SW 1271 (cell line): ENCODE measurements at places on chromosomes 16 and 17.
A peak's percentile ranks its signal among the peaks of the same experiment; 100 is the strongest.

DNA sequence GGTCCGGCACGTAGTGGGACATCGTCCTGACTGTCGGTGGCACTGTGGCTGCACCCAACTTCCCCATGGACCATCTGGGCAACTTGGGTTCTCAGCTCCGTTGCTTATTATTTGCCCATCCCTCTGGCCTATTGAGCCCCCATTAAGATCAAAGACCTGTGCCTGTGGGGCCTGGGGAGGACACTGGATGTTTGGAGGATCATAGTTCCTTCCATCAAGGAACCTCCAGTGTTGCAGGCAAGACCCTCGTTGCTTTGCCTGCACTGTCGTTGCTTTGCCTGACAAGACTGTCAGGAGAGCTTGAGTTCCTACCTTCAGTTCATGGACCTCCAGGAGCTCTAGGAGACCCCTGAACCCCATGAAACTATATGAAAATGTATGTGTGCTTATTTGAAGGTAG, 127.2 kb downstream of the CCDC144A start:
- DNase-seq: no peak

DNA sequence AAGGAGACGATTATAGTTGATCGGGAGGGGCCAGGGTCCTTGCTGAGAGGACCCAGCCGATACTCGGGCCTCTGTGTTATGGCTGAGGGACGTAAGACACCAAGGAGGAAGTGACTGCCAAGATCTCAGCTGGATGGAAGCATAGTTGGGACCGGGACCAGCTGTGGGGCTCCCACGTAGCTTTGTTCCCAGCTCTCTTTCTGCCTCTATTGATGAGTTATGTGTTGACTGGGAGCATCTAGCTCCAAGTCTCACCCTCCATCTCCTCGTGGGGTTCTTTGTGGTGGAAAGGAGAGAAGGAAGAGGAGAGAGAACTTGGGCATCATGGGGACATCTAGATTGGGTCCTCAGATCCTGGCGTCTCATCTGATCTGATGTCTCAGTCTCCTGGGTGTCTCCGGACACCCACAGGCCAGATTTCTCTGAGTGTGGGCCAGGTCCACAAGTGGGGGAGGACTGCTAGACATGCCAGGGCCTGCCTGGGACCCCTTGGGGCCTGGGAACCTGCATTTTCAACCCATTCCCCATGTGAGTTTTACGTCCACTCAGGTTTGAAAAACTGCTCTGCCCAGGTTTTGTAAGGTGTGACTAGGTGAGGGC, 1.0 kb downstream of the MGRN1 start:
- no peak for DNase-seq

DNA sequence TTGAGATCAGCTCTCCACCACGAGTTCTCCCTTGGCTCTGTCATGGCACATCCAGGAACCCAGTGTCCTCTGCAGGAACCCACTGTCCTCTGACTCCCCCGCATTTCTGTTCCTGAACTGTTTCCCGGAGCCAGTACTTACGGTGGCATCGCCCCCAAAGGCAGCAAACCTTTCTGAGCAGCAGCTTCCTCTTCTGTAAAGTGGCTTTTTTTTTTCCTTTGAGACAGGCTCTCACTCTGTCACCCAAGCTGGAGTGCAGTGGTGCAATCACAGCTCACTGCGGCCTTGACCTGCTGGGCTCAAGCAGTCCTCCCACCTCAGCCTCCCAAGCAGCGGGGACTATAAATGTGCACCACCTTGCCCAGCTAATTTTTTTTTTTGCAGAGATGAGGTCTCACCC, 32.2 kb downstream of the NAGPA start:
- no peak for DNase-seq

GRCh38 chr17:49581648-49581998, 6.0 kb downstream of the NXPH3 start:
- no peak for DNase-seq

DNA sequence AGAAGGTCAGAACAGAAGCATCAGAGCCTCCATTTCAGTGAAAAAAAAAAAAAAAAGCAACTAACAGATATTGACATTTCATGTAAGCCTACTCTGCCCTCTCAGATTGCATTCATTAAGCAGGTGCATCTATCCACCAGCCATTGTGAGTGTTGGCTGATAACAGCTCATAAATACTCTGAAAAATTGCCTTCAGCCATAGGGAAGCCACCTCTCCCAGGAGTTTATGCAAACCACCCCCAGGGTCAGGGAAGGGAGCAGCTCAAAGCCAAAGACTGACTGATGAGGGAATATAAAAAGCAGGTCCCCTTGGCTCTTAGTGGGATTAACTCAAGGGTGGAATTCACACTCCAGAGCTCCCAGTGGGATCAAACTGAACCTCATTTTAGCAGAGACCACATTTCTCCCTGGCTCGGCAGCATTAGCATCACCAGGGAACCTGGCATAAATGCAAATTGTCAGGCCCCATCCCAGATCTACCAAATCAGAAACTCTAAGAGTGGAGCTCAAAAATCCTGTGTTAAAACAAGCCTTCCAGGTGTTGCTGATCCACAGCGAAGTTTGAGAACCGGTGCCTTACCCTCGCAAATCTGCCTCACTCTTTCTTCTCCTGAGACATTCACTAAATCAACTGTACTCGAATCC, 14.2 kb downstream of the APOH start:
- no peak for DNase-seq

- no peak for DNase-seq
Measured at GRCh38 chr17:50115756-50116155, 14.2 kb downstream of the SAMD14 start.

GRCh38 chr17:6523330-6523729, 33.0 kb downstream of the PITPNM3 start:
- no peak for DNase-seq

DNA sequence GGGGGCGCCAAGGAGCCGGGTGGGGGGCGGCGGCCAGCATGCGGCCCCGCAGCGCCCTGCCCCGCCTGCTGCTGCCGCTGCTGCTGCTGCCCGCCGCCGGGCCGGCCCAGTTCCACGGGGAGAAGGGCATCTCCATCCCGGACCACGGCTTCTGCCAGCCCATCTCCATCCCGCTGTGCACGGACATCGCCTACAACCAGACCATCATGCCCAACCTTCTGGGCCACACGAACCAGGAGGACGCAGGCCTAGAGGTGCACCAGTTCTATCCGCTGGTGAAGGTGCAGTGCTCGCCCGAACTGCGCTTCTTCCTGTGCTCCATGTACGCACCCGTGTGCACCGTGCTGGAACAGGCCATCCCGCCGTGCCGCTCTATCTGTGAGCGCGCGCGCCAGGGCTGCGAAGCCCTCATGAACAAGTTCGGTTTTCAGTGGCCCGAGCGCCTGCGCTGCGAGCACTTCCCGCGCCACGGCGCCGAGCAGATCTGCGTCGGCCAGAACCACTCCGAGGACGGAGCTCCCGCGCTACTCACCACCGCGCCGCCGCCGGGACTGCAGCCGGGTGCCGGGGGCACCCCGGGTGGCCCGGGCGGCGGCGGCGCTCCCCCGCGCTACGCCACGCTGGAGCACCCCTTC, 484 bp downstream of the FZD2 start:
- no peak for DNase-seq

DNA sequence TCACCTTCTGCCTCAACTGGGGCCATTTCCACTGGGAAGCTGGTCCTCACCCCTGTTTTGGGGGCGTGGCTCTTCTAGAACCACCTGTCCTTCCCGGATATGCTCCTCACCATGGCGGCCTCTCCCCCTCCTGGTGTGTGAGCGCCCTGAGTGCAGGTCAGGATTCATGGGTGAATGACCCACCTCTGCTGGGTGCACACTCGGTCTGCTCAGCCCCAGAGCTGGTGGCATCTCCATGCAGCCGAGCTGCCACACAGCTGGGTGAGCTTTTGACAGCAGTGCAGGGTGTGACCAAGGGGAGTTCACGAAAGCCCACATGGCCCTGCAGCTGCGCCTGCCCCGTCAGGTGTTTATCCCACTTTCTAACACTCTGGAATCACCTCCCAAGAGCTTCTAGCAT, 27.3 kb downstream of the GRIN2C start:
- DNase-seq: no peak

GRCh38 chr16:19410435-19411171, 7.1 kb upstream of the TMC5 start:
- no peak for DNase-seq

GRCh38 chr16:3364774-3365427, 9.2 kb downstream of the OR2C1 start:
- no peak for DNase-seq

DNA sequence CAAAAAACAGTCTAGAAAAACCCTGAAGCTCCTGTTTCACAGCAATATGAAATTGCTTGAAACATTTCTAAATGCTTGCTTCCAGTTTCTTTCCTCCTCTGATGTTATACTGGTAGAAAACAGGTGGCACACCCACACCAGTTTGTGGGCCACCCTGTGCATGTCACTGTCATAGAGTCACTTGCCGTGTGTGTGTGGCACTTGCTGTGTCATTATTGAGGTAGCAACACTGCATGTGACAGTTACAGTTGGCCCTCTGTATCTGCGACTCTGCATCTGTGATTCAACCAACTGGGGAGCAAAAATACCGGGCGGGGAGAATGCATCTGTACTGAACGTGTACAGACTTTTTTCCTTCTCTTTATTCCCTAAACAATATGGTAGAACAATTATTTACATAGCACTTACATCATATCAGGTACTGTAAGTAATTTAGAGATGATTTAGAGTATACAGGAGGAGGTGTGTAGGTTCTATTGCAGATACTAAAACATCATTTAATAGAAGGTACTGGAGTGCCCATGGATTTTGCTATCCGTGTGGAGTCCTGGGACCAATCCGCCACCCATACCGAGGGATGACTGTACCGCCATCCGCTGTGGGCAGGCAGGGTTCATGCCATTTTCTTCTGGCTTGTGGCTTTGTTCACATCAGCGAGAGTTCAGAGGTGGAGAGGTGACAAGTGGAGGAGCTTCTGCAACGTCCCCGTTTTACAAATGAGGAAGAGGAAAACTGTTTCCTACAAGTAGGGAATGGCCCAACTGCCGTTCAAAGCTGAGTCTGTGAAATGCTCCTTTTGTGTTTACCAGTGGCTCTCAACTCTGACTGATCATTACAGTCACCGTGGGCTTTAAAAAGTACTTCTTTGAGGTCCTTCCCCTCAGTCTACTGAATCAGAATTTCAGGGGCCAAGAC, 373.7 kb downstream of the SNX29 start:
- DNase-seq: no peak

DNA sequence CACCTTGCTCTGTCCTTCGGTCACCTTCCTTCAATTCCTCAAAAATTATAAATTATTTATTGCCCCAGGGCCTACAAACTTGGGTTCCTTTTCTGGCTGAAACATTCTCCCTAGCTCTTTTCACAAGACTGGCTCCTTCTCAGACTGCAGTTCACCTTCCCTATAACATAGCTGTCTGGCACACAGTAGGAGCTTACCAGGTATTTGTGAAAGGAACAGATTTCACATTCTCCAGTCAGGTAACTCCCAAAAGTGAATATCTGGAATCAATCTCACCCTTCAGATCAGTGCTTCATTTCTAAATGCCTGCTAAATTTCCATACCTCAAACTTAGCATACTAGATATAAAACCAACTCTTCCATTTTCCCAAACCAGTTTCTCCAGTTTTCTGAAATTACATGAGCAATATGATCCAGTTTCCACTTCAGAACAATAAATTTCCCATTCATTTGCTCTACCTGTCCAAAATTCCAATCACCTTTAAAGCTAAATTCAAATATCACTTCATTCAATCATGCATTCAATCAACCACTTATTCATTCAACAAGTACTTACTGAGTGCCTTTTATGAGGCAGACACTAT, 6.1 kb downstream of the RFFL start:
- DNase-seq: no peak

- DNase-seq: no peak
Measured at GRCh38 chr17:57924677-57925076, 30.5 kb downstream of the CUEDC1 start.

DNA sequence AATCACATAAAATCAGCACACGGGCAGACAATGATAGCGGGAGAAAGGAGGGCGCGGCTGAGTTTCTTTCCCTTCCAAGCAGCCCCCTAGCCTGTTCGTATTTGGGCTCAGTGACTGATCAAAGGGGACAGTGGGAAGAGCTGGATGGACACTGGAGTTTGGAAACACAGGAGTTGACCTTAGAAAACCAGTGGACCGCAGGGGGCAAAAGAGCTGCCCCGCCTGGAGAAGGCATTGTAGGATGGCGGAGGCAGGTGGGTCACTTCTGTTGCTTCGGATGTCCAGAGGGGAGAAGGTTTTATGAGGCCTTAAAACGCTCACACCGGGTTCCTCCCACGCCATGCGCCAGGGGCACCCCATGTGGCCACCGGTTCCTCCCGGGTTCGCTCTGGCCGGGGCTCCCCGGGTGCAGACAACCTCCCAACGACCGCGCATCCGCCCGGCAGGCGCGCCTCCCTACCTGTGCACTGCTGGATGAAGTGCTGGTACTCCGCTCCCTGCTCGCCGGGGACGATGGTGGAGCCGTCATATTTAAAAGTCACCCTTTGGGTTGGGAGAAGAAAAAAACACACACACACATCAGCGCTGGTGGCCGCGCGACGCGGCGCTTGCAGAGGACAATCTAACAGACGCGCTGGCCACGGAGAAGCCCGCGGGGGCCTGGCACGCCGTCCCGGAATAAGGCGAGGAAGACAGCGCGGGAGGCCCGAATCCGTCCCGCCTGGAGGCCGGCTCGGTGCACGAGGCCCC, 662 bp downstream of the COTL1 start:
- DNase-seq: no peak

DNA sequence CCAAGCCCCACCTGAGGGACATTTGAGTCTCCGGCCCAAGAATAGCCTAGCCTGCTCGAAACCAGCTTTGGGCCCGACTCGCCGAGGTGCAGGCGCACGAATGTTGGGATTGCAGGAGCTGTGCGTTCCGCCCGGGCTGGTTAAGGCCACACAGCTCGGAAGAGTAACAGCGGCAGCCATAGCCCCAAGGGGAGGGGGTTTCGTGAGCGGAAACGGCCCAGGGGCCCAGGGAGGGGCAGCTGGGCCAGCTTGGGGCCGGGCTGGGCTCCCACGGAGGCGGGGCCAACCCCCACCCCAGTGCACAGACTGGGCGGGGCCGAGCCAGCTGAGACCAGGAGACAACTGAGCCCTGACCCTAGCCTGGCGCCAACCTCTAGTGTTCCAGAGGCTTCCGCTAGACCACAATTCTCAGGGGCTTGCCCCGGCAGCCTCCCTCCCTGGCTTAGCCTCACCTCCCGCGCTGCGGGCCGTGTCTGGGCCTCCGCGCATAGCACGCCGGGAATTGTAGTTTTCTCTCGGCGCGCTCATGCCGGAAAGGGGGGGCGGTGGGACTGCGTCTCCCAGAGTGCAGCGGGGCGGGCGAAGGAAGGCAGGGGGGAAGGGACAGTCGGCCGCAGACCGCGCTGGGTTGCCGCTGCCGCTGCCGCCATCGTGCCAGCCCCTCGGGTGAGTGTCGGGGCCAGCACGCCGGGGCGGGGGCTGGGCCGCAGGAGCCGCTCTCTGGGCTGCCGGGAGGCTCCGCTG, at the start of gene NUTF2:
Gene NUTF2 (plus strand): TSS at position 614 of the 744 bp plus-strand sequence. CDS start 18,198 bp downstream, outside the sequence.
- peak; percentile 86 for DNase-seq
